ENCODE measurements at places on chromosomes 4 and X.

- DNase-seq = no peak
Observed at GRCh38 chrX:17521871-17522693, 147.1 kb downstream of the NHS start.

GRCh38 chr4:34417160-34417559 is 1827.2 kb downstream of the ARAP2 start:
- no peak for DNase-seq

DNA sequence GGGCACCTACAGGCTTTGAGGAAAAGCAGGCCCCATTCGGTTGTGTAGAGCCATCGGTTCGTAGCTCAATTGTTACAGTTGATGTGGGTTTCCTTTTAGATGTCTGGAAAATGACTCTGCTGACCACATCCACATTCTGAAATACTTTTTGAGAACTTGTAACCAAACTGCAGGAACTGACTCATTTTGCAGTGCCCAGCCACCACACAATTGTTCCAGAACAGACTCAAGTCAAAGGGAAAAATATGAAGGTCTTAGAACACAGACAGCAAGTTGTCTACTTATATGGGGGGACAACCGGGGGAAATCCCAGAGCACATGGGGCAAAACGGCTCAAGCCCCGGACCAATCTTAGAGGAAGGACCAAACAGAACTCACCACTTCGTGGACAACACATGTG is 557.6 kb upstream of the DIPK2B start:
- no peak for DNase-seq

DNA sequence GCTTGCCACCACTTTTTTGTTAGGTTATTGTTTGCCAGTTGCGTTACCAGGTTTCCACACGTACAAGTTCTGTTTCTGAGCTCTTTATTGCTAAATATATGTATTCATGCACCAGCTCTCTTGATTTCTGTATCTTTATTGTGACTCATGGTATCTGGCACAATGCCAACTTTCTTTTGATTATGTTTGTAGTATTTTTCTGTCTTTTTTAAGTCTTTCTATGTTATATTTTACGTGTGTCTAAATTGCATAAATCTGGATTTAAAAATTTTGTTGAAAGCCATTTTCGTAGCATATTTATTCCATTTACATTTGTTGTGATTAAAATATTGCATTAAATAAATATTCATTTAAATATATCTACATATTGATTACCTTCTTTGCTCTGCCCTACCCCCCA is 73.8 kb downstream of the KDM6A start:
- no peak for DNase-seq

DNA sequence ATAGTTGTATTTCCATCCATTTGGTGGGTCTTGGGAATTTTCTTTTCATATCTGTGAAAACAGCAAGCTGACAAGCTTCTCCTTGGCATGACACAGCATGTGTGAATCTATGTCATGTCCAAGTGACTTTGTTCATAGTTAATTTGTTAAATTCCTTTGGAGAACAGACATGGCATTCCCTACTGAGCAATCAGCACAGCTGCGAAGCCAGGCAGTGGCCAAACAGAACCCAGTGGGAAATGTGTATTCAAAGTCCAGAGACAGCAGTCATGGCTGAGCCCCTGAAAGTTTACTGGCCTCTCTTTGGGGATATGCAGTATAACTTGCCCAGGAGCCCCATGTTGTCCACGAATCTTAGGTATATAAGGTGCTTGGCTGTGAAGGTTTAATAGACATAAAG is 474.7 kb downstream of the NKX6-1 start:
- DNase-seq = no peak

GRCh38 chr4:75722417-75722816 is 2.0 kb upstream of the USO1 start:
- no peak for DNase-seq

Data from left renal pelvis (tissue), 4 donors.